ENCODE measurements at places on chromosomes 1 and 21.

- peak; percentile 52 for DNase-seq
Measured at GRCh38 chr1:17274186-17275170, 25.6 kb downstream of the PADI3 start.

DNA sequence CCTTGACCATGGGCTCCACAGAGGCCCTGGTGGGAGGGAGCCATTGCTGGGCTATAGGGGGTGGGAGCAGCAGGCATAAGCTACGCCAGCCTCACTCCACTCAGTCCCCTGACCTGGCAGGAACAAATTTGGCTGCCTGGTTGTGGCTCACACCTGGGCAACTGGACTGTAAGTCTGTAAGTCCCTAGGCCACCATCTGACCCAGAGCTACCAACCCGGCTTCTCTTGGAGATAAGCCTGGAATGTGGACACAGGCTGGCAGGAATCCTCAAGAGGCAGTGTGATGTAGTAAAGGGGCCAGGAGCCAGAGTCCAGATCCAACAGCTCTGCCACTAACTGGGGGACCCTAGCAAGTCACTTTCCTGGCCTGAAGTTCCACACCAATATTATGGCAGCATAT is 11.4 kb downstream of the NCF2 start:
- no peak for DNase-seq

DNA sequence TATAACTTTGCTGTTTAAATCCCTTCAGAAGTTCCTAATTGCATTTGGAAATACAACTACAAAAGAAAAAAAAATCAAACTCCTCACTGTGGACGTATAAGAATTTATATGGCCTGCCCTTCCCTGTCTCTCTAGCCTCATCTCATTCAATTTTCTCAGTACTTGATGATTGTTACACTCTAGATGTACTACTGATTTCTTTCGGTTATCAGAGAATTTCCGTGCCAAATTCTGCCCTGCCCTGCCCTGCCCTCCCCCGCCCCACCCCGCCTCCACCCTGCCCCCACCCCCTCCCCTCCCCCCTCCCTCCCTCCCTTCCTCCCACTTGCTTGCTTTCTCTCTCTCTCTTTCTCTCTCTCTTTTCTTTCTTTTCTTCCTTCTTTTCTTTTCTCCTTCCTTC is 71.7 kb upstream of the MPC2 start:
- DNase-seq: no peak

- DNase-seq: no peak
Measured at GRCh38 chr21:15134701-15135470, 70.1 kb upstream of the NRIP1 start.

DNA sequence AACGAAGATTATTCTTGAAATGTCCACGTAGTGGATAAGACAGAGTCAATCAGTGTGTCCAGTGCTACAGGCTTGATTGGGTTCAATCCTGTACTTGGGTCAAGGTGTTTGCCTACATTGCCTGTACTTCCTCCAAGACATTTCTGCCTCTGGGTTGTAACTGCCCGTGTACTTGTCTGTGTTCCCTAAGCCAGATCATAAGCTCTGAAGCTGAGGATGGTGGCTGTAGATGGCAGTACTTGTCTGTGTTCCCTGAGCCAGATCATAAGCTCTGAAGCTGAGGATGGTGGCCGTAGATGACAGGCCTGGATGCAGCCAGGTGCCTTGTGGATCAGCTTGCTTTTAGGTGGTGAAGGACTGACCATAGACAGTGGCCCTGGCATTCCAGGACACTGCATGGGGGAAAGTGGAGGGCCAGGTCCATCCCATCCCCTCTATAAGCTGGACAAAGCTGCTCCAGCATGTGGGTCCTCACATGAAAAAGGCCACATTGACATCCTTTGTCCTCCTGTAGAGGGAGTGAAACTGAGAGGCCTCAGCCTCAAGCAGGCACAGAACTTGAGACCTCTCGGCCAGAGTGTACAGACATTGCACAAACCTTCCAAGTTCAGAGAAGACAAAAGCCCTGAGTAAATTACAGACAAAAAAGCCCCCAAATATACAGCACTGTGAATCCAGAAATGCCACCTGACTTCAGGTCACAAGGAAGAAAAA is 2.0 kb upstream of the SRM start:
- DNase-seq: no peak

DNA sequence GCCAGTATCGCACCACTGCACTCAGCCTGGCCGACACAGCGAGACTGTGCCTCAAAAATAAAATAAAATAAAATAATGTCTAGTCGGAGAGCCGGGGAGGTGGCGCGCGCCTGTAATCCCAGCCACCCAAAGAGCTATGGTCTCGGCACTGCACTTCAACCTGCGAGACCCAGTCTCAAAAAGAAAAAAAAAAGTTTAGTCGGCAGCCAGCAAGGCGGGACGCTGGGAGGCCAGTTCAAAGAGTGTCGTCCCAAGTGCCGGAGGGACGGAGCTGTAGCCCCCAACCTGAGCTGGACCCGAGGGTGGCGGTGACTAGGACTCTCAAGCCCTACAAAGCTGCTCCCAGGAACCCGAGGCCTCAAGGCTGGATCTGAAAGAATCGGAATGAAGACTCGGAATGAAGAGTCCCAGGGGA is 632 bp upstream of the FALEC start:
- DNase-seq: no peak

DNA sequence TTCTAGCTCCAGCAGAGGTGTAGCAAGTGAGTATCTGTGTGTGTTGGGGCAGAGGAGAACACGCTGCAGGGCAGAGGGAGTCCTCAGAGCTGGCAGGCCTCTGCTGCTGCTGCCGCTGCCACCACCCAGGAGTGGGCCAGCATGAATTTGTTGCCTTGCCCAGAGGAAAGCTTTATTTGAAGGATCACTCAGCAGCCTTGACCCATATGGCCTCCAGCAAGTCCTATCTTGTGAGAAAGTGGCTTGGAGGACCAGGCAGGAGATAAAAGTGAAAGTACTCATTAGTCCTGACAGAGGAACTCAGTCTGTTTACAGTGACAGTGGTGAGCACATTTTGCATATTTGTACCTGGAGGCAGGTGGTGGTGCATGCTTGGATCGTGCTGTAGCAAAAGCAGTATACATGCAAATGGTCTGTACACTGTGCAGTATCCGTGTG is 3.1 kb downstream of the TRAF5 start:
- no peak for DNase-seq

- DNase-seq: no peak
Measured at GRCh38 chr21:7917729-7918128, 2603.7 kb upstream of the TPTE start.

- DNase-seq: no peak
Measured at GRCh38 chr1:3850857-3851256, 6.2 kb downstream of the CEP104 start.

DNA sequence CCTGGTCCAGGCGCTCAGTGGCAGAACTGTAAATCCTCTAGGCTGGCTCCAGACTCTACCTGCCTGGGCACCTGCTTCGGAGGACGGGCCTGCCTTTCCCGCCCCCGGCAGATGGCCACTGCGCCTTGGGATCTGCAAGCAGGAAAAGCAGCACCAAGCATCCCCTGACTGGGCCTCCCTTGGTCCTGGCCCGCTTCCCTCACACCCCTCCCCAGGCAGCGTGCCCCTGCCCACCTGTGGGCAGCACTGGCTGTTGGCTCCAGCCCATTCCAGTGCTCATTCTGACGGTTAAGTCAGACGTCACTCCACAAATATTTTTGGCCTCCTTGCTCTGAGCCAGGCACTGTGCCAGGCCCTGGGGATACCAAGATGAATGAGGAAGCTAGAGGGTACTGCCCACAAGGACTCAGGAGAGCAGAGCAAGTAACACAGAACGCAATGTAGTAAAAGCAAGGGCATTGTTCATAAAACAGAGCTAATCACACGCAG is 22.0 kb upstream of the BLACAT1 start:
- DNase-seq: no peak

DNA sequence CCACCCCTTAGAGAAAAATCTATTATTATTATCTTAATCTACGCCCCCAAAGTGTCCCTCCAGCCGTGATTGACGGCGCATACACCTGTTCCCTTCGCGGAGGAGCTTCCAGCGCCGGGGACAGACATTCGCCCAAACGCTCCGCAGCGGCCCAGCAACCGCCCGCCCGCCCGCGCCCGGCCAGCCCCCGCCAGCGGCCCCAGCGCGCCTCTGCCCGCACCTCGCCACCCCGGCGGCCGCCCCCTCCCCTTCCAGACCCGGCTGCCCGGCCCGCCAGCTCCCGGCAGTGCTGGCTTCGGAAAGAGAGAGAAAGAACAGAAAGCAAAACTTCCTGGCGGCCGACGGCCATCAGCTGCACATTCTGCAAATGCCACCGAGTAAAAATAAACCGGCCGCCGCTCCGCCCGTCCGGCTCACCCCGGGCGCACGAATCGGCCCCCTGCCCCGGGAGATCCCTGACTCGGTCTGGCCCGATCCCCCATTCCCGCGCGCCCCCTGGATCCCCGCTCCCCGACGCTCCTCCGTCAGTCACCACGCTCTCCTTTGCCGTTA is 1.6 kb downstream of the CASZ1 start:
- DNase-seq: no peak
